ELF-1 (cell line): ENCODE measurements at places on chromosomes 16 and 17.

DNA sequence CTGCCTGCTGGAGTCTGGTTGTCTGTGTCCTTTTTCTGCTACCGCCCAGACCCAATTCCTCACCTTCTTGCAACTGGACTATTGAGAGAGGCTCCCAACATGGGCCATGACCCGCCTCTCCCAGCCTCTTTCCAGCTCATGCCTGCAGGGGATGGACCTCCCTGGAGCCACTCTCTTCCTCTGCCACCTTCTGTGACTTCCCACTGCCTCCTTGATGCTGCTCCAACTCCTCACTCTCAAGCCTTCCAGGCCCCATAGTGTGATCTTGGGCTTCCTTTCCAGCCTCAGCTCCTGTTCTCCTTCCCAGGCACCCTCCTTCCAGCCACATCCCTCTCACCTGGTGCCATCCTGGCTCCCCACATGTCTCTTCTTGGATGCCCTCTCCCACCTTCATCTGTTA lies 11.1 kb downstream of the ZNF768 start:
- no peak for DNase-seq

GRCh38 chr17:39525801-39526506 lies 64.7 kb downstream of the CDK12 start:
- no peak for DNase-seq

GRCh38 chr16:74679983-74680382 lies 13.3 kb upstream of the RFWD3 start:
- no peak for DNase-seq

DNA sequence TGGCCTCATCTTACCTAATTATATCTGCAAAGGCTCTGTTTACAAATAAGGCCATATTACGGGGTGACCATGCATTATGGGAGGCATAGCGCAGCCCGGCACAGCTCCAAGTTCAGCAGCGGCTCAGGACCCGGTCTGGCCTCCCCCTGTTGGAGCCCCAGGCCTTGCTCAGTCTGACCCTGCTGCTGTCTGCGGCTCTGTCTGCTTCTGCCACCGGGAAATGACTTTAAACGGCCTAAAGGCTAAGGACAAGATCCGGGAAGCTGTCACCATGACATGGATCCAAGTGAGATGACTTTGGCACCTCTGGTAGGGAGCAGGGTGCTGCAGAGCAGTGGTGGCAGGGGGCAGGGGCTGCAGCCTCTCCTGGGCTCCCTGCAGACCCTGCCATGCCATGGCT lies 140.6 kb upstream of the GSE1 start:
- DNase-seq, result no peak

GRCh38 chr16:73240920-73241319 lies 193.0 kb upstream of the ZFHX3 start:
- DNase-seq, result no peak

DNA sequence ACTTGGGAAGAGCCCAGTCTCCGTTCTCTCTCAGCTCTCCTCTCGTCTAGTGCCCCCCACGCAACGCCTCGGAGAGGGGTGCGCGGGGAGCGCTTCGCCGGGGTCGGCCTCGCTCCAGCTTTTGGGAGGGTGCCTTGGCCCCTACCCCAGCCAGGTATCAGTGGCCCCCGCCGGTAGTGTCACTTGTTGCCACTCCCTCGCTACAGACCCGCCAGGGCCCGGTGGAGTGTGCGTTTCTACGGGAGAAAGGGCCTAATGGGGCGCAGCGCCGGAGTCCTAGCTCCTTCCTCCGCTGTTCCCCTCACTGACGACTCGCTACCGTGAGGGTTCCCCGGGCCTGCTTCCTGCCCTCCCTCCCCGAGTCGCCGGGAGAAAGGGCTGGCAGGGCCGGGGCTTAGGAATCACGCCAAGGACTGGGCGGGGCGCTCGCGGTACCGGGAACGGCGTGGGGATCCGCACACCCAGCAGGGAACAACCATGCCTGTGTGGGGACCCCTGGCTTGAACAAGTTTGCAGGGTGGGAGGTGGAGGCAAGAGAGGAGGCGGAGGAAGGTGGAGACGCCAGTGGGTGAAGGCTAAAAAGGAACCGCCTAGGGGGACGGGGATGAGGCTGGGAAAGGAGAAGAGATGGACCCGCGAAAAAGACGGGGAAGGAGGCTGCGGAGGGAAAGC lies 997 bp upstream of the CDH11 start:
- DNase-seq, result peak; percentile 32

DNA sequence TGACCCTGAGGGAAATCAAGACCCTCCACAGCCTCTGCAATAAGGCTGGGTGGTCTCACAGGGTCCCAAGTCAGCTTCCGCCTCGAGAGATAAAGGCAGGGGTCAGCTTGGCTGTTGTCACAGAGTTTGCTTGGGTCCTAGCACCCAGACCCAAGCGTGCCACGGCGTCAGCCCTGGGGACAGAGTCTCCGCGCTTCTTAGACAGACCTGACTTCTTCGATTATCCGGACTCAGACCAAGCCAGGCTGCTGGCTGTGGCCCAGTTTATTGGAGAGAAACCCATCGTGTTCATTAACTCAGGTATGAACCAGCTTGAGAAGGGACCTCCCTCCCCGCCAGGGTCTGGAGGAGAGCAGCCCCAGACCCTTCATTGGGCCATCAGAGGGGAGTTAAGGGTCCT lies 588 bp downstream of the C16orf92 start:
- no peak for DNase-seq

DNA sequence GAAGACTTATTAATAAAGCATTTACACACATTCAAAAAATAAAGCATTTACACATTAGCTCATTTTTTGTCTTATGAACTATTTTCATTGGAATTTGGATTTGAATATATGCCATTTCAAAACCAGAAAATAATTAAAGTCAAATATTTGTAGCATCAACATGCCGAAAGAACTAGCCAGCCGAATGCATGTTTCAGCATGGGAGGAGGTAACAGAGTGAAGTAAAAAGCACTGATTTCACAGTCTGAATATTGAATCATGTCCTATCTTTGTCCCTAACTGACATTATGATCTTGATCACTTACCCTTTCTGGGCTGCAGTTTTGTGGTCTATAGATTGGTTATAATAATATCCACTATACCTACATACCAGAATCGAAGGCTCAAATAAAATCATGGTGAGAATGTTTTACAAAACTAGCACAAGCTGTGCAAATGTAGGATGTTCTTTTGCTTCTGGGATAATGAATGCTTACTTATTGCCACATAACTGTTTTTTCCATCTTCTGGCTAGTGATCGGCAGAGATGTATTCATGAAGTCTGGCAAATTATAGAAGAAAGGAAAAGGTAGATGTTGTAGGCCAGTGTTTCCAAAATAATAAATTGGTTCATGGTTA lies 84.7 kb downstream of the TUBD1 start:
- no peak for DNase-seq

GRCh38 chr17:56823848-56824247 lies 9.9 kb downstream of the C17orf67 start:
- DNase-seq, result no peak

- DNase-seq, result no peak
Measured at GRCh38 chr16:55179852-55180585, 144.0 kb upstream of the IRX6 start.

- DNase-seq, result no peak
Measured at GRCh38 chr16:4212211-4212933, 29.5 kb downstream of the SRL start.

- DNase-seq, result no peak
Measured at GRCh38 chr17:58575511-58575910, 61.1 kb upstream of the MTMR4 start.

DNA sequence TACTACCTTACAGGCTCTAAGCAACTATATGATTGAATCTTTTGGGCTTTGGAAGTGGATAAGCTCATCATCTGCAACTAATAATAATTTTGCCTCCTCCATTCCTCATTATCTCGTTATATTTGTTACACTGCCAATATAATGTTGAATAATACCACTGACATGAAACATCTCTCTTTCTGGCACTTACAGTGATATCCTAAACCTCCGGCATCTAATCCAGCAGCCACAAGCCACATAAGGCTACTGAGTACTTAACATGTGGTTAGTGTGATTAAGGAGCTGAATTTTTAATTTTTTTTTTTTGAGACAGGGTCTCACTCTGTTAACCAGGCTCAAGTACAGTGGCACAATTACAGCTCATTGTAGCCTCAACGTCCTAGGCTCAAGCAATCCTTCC lies 9.6 kb downstream of the CDC42EP4 start:
- DNase-seq, result no peak

- DNase-seq, result no peak
Measured at GRCh38 chr17:49955157-49955556, 13.8 kb upstream of the DLX4 start.

DNA sequence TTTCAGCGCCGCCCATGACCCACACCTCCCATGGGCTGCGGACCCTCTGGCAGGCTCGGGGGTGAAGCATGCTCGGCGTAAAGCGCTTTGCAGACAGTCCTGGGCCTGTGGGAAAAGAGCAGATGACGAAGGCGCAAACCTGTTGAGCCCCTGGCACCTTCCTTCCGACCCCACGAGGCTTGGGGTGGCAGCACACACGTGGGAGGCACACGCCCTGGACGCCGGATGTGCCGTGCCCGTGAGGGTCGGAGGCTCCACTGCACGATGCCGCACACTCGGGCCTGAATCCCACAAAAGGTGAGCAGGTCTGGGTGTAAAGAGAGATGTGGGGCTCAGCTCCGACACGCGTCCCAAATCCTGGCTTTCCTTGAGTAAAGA lies 71.1 kb downstream of the LMF1 start:
- no peak for DNase-seq

- DNase-seq, result peak; percentile 88
Measured at GRCh38 chr17:68435876-68436842, 21.1 kb downstream of the WIPI1 start.

- DNase-seq, result no peak
Measured at GRCh38 chr17:55757659-55758058, 6.8 kb downstream of the PCTP start.

DNA sequence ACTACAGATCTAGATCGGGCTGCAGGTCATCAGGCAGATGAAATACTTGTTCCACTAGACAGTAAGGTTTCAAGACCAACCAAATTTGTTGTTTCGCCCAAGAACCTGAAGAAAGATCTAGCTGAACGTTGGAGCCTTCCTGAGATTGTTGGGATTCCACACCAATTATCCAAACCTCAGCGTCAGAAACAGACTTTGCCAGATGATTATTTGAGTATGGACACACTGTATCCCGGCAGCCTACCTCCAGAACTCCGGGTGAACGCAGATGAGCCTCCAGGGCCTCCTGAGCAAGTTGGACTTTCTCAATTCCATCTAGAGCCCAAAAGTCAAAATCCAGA lies 14.4 kb downstream of the LRRC37B start:
- DNase-seq, result no peak

GRCh38 chr16:87496447-87496801 lies 3.6 kb upstream of the ZCCHC14 start:
- DNase-seq, result no peak

GRCh38 chr16:27053996-27054395 lies 12.7 kb upstream of the C16orf82 start:
- no peak for DNase-seq

GRCh38 chr17:47840742-47841487 lies at the start of gene SCRN2:
SCRN2 (minus strand) TSS chr17:47841273; CDS start chr17:47840843, 430 bp downstream.
- DNase-seq, result peak; percentile 99

- DNase-seq, result no peak
Measured at GRCh38 chr16:88705801-88706228, 393 bp downstream of the RNF166 start.

DNA sequence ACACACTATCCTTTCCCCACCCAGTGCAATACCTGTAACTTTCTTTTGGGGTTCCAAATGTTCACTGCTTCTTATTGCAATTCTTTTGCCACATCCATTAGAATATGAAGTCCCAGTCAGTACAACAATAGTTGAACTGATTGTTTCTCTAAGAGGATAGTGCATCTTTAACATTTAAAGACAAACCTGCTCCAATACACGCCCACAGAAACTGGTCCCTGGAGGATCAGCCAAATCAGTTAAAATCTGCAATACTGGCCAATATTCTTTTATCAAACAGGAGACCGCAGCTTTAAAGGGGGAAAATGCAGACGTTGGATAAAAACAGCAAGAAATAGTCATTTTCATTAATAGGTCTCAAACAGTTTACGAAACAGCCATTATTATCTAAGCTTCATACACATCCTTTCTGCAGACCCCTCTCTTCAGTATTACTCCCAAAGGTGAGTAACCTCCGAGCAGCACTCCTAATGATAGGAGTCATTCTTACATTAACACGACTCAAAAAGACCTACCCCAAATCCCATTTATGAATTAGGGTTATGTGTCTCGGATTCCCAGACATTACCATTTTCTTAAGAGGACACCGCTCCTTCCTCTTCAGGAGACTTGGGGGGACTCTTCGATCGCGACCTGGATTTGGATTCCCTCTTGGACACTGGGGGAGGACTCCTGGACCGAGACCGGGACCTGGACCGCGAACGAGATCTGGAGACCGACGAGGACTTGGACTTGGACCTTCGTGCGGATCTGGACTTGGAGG lies 1.4 kb downstream of the SRSF2 start:
- DNase-seq, result no peak

GRCh38 chr16:29911676-29912010 lies 11.4 kb downstream of the ASPHD1 start:
- DNase-seq, result no peak

- DNase-seq, result no peak
Measured at GRCh38 chr17:39765766-39766165, 28.0 kb downstream of the GRB7 start.

DNA sequence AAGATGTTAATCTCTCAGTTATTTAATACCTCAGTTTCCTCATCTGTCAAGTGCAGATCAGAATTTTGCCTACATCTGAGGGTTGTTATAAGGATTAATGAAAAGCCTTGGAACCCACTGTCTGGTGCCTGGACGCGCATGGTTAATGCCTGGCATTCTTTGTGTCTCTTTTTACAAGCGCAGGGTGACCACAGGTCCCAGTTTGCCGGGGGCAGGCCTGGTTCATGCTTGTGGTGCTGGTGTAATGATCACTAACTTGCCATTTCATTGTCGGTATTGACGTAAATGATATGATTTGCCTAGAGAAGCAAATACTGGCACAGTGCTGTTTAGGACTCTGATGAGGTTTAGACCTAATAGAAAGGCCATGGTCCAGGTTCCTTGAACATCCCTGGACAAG lies 23.1 kb downstream of the MRC2 start:
- no peak for DNase-seq

DNA sequence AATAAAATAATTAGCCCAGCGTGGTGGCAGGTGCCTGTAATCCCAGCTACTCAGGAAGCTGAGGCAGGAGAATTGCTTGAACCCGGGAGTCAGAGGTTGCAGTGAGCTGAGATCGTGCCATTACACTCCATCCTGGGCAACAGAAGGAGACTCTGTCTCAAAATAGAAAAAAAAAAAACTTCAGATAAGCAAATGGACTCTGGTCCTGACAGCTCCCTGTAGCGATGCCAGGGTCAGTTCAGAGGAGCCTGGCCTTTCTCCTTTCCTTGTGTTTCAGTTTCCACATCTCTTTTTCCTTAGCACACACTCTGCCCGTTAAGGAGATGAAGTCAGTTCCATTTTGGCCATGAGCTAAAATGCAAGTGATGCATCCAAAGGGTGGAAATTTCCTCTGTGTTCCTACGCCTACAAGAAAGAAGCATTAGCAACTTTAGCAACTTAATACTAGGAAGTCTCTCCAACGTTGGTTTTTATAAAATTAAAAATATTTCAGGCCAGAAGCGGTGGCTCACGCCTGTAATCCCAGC lies 11.6 kb upstream of the GRB2 start:
- no peak for DNase-seq

GRCh38 chr17:64938925-64939474 lies 19.7 kb upstream of the LRRC37A3 start:
- DNase-seq, result peak; percentile 78
